CD4-positive, alpha-beta T cell treated with Interleukin-12 subunit alpha and Interleukin-12 subunit beta, for 1 hour (primary cell): ENCODE measurements at places on chromosomes 12 and 14.

DNA sequence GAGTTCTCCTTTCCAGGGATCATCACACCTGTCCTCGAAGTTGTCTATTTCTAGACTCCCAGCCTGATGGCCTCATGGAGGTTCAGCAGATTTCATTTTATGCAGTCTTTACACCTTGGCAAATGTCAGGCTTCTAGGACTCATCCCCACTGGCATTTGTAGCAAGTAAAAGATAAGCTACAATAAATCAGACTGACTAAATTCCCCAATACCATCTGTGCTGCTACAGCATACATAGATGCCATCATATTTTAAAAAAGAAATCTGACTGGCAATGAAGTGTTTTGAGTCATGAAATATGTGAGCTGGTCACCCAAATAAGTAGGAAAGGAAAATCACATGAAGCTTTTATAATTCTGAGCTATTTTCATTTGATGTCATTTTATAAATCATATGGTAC, 55.3 kb downstream of the KCNC2 start:
- DNase-seq, result no peak

- DNase-seq, result peak; percentile 17
Measured at GRCh38 chr12:121297435-121297991, 1.0 kb upstream of the CAMKK2 start.

- DNase-seq, result no peak
Measured at GRCh38 chr12:120264904-120265472, 542 bp downstream of the PXN start.

GRCh38 chr14:105363847-105364708, 34.3 kb upstream of the TEX22 start:
- peak; percentile 60 for DNase-seq

GRCh38 chr12:3976351-3976938, 103.2 kb upstream of the PARP11 start:
- no peak for DNase-seq
